ENCODE measurements at places on chromosomes 4 and X. TPM values are rescaled to one million over a fixed set of nuclear protein-coding genes. Genes with fewer than 3 reads are reported as not detected.

DNA sequence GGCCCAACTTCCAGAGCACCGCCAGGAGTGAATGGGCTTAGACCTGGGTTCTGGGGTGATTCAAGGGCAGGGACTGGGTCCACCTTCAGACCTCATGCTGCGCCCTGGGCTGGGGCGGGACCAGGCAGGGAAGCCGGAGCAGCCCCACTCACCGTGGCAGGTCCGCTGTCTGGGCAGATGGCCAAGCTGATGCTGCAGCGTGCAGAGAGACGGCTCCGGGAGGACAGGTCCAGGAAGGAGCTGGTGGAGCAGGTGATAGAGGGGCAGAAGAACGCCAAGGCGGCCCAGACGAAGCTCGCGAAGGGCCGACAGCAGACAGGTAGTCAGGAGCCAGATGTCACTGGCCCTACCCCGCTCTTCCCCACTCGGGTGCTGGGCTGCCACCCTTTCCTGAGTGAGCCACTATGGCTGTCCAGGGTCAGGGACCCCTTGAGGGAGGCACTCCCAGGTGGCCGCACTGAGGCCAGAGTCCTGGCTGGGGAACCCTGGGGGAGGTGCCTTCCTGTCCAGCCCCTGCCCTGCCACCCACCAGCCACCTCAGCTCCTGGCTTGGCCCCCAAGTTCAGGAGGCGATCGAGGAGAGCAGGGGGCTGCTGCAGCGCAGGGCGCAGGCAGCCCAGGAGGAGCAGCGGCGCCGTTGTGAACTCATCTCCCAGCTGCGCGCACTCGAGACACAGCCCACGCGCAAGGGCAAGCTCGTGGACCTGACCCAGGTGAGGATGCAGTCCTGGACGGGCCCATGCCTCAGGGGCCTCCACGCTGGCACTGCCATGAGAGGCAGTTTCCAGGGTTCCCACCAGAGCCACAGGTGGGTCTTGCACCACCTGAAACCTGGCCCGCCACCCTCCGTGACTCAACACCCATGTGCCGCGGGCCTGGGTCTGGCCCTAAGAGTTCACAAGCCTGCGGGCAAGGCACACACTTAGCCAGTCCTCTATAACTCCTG lies 10.1 kb upstream of the RNF4 start:
- no peak for DNase-seq

SMIM31 gene
- not detected for polyA plus RNA-seq

CCNA2 gene
- polyA plus RNA-seq = 3.3 TPM

DNA sequence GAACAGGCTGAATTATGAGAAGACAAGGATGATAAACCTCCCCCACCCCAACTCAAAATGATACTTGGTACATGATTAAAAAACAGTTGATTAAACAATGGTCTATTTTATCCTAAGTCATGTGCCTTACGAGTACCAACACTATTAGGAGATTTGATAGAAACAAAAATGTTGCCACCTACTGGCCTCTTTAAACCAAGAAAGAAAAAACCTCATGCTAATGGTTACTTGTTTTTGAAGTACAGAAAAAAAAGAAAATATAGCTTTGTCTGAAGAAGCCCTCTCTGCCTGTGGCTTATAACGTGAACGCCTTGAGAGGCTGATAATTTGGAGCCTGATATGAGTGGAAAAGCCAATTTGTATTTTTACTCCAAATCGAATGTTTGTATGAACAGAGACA lies 538.2 kb downstream of the DMD start:
- DNase-seq = no peak

SLC35A2 gene
- polyA plus RNA-seq = 14.3 TPM

Data from ovary (tissue), 10 donors.